Epithelial cell of proximal tubule (primary cell): ENCODE measurements at places on chromosomes 2 and 18.

- DNase-seq = no peak
Measured at GRCh38 chr2:174656035-174656434, 58.4 kb upstream of the WIPF1 start.

- DNase-seq = no peak
Measured at GRCh38 chr2:98381494-98381893, 35.2 kb downstream of the CNGA3 start.

DNA sequence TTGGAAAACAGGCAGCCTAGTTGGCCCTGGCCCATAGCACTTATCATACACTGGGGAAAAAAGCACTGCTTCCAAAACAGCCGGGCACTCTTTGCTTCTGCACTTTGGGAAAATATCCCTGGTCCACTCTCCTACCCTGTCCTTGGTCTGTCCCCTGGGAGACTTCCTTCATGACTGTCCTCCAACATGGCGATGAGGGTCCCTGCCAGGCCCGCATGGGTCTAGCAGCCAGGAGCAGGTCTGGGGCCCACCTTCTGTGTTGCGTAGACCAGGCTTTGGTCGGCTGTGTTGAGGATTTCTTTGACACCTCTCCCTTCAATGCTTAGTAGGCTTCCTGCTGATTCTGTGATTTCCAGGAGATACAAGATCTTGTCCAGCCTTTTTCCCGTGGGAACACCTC, 12.2 kb downstream of the KCNF1 start:
- DNase-seq = no peak

DNA sequence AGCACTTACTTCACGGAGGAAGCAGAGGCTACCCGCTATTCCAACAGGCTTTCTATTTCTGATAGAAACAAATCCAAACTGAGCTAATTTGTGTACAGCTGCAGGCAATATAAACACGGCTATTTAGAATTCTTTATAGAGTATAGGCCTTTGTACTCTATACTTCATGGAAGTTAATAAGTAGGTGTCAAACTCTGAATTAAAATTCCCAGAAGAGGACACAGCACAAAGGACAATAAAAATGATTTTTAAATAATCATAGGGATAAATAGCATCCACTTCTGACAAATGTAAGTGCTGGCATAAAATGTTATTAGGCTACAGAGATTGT, 261.5 kb downstream of the AFF3 start:
- DNase-seq = no peak

DNA sequence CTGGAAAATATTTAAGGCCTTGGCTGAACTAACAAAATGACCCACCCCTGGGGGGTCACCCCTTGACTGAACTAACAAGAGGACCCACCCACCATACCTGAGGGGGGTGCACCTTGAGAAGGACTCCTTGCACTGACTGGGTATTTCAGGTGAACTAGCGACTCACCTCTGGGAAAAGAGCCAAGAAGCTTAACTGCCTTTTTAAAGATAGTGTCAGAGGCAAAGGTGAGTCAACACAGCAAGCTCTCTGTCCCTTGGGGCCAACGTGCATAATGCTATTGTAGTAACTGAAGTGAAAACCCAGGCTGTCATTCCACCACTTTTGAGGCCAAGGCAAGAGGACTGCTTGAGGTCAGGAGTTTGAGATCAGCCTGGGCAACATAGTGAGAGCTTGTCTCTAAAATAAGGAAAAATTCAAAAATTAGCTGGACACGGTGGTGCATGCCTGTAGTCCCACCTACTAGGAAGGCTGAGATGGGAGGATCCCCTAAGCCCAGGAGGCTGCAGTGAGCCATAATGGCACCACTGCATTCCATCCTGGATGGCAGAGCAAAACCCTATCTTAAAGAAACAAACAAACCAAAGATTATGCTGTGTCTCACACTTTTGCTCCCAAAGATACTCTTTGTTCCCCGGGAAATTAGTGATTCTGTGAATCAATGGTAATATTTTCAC, 36.4 kb upstream of the ZCCHC2 start:
- peak; percentile 36 for DNase-seq

DNA sequence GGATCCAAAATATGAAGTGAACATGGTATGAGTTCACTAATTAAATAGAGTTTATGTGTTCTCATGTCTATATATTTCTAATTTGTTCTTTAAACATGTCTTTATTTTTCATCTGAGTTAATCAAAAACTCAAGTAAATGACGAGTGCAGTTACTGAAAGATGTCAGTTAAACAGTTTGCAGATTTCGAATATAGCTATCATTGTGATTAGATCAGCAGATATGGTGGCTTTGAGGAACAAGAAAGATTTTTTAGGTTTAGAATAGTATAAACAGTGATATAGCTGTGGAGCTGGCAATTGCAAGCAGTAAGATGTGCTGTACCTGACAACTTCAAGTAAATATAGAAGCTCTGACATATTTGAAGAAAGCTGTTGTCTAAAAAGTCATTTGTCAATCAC, 49.7 kb downstream of the TANK start:
- DNase-seq = no peak
